Right ventricle myocardium superior (tissue), 1 donor: ENCODE measurements at places on chromosomes 3 and 15.

DNA sequence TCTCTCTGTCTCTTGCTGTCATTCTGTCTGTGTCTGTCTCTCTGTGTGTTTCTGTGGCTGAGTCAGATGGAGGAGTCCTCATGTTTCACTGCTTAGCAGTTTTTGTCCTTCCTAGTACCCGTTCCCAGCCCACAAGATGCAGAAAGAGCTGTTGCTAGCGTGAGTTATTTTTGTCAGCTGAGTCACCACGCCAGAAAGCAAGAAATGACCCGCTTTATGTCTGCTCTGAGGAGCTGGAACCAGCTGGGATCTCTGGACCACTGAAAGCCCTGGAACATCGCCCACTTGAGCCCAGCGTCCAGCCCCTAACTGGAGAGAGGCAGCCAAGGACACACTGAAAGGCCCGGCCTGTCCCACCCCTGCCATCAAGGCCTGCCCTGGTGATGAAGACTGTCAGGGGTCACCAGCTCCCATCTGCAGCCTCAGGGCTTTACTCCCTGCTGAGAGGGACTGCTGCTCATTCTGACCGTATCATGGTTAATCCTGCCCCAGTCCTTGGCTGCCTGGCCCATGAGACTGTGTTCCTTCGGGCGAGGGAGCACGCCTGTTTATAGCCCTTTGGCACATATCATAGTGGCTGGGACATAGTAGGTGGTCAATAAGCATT, 101.7 kb upstream of the TPM1 start:
- DNase-seq = peak; percentile 80

GRCh38 chr15:90028376-90028944, 27.3 kb downstream of the ZNF710 start:
- DNase-seq = no peak

DNA sequence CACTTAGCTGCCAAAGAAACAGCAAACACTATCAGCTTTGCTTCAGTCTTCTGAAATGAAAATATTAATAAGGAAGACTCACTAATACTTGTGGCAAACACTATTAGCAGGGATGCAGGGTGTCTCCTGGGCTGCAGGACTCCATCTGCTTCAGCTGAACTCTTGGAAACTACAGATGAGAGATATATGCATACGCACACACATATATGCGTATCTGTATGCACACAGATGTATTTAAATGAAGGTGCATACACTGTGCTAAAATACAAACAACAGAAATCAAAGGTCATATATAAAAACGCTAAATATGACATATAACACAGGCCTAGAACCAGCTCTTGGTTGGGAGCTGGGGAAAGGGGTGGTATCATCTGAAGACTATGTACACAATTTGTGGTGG, 10.6 kb downstream of the PPM1M start:
- no peak for DNase-seq

DNA sequence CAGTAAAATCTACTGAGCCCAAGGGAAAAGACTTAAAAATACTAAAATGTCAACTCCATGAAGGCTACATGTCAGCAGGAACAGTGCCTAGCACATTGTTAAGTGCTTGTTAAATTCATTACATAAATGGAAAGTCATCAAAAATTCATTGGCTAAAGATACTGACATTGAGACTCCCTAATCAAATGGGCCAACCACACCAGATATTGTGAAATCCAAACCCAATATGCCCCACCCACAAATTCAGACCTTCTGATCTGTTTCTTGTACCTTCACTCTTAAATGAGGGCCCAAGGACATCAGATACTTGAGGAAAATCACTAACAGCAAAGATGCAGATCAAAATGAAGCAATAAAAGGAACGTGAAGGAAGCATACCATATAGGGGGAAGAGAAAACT, 20.7 kb downstream of the MRPS22 start:
- no peak for DNase-seq

- DNase-seq = no peak
These were observed 91.8 kb downstream of the MRPL46 start for GRCh38 chr15:88375234-88375927.

GRCh38 chr3:139518306-139518705, 21.2 kb downstream of the RBP1 start:
- no peak for DNase-seq

DNA sequence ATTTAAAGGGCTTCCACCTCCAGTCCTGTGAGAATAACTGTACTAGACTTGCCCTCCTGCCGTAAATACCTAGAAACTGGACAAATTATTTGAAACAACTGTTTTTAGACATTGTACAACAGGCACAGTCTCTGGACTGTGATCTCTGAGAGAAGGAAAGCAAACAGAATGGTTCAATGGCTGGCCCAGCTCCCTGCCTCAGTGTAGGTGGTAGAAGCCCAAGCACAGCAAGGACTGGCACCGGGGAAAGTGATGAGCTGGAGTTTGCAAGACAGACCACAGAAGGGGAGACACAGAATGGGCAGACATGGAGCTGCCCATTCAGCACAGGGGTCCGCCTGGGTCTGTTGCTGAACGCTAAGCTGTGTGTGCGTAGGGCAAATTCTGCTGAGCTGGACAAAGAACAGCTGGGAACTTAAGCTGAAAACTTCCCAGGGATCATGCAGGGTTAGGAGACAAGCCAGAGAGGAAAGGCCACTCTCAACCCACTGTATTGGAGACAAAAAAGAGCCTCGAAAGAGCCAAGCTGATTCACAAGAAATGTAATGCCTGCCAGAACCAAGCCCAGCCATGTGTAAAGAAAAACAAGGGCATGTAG, 52.6 kb upstream of the SEC61A1 start:
- DNase-seq = no peak

DNA sequence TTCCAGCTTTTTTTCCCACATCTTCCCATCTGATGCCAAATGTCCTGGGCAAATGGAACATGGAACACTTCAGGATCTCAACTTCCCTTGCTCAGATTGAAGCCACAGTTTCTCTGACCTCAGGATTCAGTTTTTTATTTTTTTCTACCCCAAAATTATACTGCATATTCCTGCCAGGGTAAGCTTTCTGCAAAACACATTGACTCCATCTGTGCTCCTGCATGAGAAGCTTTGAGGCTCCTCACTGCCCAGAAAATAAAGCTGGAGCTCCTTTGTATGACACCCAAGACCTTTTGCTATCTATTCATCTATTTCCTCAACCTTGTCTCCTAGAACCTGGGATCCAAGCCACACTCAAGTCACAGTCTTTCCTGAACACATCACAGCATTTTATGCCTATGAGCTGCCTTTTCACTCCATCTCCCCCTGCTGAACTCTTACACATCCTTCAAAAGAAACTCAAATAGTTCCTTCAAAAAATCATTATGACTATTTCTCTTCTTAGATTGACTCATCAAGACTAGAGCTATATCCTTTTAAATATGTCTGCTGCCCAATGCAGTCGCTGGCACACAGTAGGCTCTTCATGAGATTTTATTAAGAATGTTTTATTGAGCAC, 57.4 kb upstream of the PSMD6 start:
- no peak for DNase-seq

- DNase-seq = no peak
These were observed 28.8 kb upstream of the HES1 start for GRCh38 chr3:194107107-194107506.

- no peak for DNase-seq
These were observed 66.3 kb upstream of the CRTC3 start for GRCh38 chr15:90463381-90463780.

DNA sequence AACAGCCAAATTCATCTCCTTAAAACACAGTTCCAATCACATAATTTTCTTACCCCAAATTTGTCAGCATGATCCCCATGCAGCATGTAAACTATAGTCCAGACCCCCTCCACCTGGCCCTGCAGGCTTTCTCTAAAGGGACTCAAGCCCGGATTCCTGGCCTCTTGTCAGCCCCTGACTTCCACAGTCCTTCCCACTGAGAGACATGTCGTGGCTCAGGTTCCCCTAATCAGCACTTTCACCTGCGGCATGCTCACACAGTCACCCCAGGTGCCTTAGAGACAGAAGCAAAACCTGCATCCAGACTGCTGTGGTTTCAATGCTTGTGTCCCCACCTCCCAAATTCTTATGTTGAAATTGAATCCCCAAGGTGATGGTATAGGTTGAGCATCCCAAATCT, 372.7 kb upstream of the ATP10A start:
- no peak for DNase-seq

- DNase-seq = no peak
These were observed 783.7 kb downstream of the AGBL1 start for GRCh38 chr15:86863226-86863915.

DNA sequence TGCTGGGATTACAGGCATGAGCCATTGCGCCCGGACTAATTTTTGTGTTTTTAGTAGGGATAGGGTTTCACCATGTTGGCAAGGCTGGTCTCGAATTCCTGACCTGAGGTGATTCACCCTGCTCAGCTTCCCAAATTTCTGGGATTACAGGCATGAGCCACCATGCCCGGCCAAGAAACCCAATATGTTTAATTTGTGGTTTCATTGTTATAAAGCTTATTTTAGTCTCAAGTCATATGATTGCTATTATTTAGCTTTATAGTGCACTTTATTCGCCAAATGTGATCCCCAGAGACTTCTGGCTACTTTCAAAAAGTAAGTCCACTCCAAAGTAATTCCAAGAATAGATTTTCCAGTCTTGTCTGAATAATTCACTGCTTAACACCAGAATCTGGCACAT, 19.3 kb upstream of the SLC4A7 start:
- no peak for DNase-seq

DNA sequence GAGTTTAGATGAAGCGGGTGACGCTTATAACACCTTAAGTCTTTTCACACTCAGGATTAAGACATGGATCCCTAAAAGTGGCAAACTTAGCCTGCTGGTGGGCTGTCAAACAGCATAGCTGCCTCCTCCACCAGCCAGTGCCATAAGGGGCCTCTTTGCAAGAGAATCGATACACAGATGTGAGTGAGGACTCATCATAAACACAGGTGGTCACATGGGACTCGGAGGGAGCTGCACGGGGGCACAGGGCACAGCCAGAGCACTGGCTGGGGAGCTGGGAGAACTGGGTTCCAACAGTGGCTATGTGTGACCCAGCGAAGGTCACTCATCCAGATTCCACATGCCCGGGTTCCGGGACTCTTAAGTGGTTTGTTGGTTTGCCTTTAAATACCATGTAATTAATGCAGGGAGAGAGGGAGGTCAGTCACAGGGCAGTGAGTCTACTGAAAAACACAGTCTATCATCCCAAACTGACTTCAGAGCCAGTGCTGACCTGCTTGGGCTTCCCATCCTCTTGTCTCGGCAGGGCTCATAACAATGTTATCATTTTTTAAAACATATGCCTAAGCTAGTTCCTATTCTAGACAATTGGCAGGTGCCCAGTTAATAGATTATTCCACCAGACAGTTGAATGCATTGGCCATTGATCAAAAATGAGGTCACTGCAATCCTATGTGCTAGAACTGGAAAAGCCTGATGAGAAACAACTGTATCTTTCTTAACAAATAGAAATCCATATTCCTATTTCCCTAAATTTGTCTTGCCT, 51.8 kb downstream of the SLC12A8 start:
- no peak for DNase-seq

GRCh38 chr15:76060118-76060989, 569 bp downstream of the TMEM266 start:
- DNase-seq = no peak

GRCh38 chr15:45377609-45378148, 665 bp downstream of the GATM start:
- peak; percentile 61 for DNase-seq

DNA sequence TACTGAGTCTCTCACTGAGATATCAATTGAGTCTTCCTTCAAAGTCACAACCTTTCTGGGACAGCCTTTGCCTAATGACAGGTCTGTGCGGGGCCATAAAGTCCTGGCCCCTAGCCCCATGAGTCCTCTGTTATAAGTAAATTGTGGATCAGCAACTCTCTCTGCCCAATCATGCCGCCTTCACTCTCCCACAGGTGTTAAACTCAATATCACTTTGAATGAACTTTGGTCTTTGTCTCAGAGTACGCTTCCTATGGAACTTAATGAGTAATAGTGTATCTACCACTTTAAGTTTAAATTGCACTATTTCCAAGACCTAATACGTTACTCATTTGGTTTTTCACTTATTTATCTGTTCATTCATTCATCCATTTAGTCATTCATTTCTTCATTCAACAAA, 826.4 kb downstream of the TUSC7 start:
- DNase-seq = no peak
